H1 (cell line): ENCODE measurements at places on chromosomes 11 and 22. TPM values are rescaled to one million over a fixed set of nuclear protein-coding genes. Genes with fewer than 3 reads are reported as not detected.
A peak's percentile ranks its signal among the peaks of the same experiment; 100 is the strongest.

DNA sequence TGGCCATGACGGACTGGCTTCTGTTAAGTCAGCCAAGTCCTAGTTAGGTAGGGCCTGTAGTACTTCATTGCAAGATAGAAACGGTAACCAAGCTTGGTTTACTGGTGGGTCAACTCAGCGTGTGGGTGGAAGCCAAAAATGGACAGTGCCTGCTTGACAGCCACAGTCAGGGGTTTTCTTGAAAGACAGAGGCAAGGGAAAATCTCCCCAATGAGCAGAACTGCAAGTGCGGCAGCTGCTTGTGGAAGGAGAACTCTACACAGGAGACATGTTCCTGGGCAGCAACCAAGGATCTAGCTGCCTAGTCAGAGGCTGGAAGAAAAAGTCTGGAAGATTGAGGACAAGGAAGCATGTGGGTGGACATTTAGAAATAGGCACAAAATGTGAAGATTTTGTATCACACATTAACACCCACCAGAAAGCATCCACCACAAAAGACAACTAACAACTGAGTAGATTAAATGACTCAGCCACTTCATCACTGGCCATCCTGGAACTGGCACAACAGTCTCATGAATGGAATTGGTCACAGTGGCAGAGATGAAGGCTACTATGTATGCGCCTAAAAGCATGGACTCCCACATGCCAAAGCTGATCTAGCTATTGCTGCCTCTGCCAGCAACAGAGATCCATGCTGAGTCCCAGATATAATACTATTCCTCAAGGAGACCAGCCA, 40.9 kb upstream of the SCUBE2 start:
- no peak for DNase-seq

DNA sequence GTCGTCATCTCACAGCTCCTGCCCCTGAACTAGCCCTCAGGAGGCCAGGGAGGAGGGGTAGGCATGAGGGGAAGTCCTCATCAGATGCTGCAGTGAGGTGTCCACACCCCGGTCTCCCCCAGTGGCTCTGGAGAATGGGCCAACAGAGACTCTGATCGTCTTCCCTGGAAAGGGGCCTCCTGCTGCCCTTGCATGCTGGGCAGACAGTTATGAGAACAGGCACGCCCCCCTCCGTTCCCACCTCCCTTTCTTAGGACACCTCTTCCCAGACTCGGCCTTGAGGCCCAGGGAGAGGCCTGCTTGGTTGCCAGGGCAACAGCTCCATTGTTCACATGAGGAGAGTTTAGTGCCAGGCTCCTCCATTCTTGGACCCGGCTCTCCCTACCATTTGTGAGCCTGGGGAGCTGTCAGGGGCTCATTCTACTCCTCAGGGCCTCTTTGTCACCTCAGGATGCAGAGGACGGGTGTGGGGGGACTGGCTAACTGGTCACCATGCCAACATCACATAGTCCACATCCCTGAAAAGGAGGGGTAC, 157.7 kb downstream of the TTC17 start:
- no peak for DNase-seq

- no peak for DNase-seq
These were observed 161.7 kb upstream of the ARHGAP20 start for GRCh38 chr11:110873975-110874374.

DNA sequence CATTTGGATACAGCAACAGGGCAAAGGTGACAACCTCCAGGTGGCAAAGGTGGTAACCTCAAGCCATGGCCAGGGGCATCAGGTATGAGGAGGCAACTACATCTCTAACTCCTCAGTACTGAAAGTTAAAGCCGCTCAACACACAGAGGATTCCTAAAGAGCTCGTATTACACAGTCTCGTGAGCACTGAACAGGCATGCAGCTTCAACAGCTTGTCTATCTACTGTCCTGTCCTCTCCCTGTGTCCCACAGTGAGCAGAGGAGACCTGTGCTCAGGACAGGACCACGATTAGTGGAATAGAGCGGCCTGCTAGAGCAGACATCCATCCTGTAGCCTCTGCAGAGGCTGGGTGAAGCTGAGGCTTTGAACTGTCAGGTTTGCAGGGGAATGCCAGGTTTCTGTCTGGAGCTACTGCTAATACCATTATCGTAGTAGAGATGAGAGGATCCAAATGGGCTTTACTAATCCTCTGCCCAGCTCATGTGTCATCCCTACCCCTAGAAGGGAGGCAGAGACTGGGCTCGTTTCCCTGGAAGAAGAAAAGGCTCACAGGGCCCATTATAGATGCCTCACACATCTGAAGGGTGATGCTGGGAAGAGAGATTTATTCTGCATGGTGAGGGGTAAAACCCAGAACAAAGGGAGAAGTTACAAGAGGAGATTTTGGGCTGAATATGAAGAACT, 415.2 kb downstream of the LARGE1 start:
- DNase-seq, result no peak

DNA sequence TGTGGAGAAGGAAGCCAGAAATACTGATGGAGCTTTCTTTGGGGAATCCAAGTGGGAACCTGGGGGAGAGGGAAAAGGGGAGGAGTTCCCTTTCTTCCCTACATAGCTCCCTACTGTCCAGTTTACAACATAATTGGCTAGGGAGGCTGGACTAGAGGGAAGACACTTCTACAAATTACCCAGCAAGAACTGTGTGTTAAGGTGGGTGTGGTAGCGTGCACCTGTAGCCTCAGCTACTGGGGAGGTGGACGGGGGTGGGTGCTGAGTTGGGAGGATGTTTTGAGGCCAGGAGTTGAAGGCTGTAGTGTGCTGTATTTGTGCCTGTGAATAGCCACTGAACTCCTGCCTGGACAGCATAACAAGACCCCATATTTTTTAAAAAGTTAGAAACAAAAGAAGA, 74.0 kb downstream of the NAV2 start:
- DNase-seq, result no peak

DNA sequence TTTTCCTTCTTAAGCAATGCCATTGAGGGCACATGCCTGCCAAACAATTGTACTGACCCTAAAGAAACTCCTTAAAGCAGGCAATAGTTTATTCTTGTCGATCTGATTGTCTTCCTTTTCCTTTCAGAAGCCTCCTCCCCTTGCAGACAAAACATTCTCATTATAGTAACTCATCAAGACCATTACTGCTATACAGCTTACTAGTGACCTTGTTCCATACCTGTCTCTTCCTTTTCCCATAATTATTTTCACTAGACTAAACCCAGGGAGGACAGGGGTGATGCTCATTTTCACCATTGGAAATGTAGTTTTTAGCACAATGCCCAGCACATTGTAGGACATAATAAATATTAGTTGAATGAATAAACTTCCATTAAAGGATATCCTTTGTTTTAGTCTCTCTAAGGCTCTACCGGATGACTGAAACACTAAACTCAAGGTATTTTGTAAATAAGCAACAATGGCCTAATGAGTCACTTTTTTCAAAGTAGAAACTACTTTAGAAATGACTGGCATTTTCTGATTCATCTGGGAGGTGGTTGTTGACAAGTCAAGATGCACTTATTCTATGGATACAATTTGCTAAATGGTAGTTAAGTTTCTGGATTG, 9.3 kb upstream of the MSANTD4 start:
- no peak for DNase-seq

- no peak for DNase-seq
These were observed 1.1 kb downstream of the PELI3 start for GRCh38 chr11:66467756-66468155.

DNA sequence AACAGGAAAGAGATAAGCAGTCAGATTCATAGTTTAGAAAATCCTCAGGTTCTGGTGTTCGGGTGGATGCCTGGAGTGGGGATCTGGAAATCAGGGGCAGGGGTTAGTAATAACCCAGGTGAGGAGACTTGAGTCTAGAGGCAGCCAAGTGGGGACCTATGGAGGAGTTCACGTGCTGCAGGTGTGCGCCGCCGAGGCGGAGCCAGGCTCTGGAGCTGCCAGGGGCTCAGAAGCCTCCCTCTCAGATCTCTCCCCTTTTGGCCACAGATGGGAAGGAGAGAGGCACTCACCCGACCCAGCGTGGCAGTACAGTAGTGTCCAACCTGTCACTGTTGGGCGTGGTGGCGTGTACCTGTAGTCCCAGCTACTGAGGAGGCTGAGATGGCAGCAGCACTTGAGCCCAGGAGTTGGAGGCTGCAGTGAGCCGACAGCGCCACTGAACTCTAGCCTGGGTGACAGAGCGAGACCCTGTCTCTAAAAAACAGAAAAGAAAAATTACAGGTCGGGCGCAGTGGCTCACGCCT, 27.5 kb downstream of the TXN2 start:
- no peak for DNase-seq

- peak; percentile 92 for DNase-seq
These were observed 4.8 kb upstream of the POU2F3 start for GRCh38 chr11:120235024-120235628.

GRCh38 chr11:44718612-44719390, 8.0 kb upstream of the TSPAN18 start:
- no peak for DNase-seq

DNA sequence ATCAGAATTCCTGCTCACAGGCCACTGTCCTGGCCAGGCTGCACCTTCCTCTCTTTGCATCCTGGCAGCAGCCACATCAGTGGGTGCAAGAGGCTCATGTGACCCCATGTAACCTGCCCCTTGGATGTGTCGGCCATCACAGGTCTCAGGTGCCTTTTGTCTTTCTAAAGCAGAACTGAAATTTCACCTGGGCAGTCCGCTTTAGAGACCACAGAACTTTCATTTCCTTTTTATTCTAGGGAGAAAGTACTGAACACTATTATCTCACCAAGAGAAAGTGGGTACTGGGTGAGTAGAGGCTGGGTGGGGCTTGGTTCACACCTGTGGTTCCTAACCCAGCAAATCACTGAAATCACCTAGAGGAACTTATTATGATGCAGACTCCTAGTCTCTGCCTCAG, 51.7 kb upstream of the NUP160 start:
- no peak for DNase-seq

DNA sequence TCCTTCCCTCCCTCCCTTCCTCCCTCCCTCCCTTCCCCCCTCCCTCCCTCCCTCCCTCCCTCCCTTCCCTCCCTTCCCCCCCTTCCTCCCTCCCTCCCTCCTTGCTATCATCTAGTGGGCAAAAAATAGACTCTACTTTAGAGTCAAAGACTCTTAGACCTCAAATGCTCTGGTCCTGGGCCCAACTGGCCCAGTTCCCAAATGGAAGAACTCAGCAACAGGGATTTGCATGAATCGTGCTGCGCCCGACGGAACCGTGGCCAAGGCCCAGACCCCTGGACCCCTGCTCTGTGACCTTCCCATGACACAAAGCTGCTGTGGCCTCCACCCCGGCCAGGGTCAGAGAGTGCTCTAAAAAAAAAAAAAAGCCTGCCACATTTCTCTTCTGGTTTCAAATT, 97.4 kb downstream of the WNT7B start:
- DNase-seq, result peak; percentile 41

DNA sequence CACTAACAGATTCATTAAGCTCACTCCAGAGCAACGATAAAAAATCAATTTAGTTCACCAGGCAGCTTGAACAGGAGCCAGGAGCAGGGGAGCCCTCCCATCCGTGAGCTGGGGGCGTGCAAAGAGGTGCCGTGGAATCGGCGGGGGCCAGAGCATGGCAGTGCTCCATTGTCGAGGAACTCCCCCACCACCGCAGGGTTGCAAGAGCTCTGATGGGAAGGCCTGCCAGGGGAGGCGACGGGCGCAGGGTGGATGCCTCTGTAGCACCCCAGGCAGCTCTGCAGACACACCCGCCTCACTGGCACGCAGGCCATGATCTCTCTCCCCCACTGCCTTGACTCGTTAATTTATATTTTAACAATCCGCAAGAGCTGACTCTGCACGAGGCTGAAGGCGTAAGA, 433.2 kb downstream of the MIAT start:
- no peak for DNase-seq

GRCh38 chr11:121244884-121245283, 47.7 kb upstream of the SC5D start:
- no peak for DNase-seq

GRCh38 chr11:107801641-107802040, 56.9 kb downstream of the SLC35F2 start:
- no peak for DNase-seq

DNA sequence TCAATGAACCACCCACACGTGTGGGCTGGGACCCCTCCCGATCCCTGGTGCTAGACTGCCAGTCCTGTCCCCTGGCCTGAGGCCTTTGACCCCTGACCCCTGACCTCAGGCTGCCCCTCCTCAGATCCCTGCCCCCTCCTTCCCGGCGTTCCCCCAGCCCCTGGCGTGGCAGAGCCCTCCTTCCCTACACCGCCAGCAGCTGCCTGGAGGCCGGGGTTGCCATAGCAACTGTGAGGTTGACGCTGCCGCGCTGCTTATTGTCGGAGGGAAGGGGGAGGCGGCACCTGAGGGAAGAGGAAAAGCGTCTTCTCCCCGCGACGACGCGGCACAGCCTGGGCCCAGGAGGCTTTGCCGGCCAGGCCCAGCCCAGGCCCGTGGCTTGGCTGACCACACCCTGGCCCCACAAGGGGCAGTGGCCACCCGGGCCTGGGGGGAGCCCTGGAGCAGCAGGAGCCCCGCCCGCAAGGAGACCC, 32.6 kb downstream of the SHANK3 start:
- peak; percentile 87 for DNase-seq

GRCh38 chr11:119593346-119593745, 135.7 kb downstream of the NECTIN1 start:
- DNase-seq, result no peak

DNA sequence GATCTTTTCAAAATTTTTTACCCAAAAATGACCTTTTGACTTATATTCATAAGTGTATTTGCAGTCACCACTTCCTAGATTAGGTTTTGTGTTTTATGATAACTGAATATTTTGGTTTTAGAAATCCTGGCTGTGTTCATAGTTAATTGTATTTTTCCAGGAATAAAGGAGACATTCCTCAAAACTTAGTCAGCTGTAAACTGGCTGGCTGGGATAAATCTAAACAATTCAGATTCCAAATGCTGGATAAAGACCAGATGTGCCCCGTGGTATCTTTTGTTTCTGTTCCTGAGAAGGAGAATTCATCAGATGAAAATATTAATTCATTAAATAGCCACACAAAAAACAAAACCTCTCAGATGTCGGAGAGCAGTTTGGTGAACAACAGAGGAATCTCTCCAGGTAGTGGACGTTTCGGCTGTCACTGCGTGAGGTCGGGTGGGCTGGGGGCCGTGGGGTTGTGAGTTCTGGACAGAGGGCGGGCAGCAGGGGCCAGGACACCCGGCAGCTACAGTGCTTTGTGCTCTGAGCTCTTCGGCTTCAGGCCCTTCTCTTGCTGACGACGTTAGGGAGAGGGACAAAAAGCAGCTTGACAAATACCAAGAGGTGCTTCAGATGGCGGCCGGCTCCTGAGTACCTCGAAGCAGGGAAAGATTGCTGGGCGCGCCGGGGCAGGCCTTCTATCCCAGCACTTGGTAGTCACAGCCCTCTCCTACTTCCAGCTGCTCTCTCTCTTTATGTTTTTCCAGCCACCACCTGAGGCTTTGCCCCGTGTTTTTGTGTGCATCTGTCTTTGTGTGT, 24.6 kb downstream of the MOV10L1 start:
- no peak for DNase-seq

- DNase-seq, result no peak
These were observed 16.1 kb downstream of the ALKBH8 start for GRCh38 chr11:107549253-107549953.

Gene AIFM3
- total RNA-seq, result 0.86 and 1.4 TPM in 2 replicates

Gene DUSP8
- 2.1 and 2.8 TPM in 2 replicates for total RNA-seq

Gene CARNS1
- 0.61 and 1.1 TPM in 2 replicates for total RNA-seq

Gene CBLIF
- not detected in 2 replicates for total RNA-seq

Gene KRTAP5-11
- not detected in 2 replicates for total RNA-seq

Gene HARBI1
- 4.3 and 5.1 TPM in 2 replicates for total RNA-seq

Gene OR4D5
- not detected in 2 replicates for total RNA-seq

Gene LMO2
- 2.0 and 2.7 TPM in 2 replicates for total RNA-seq

Gene POLR3H
- 34.5 and 39.2 TPM in 2 replicates for total RNA-seq

Gene SLC29A2
- 29.3 and 32.4 TPM in 2 replicates for total RNA-seq
